Fibroblast of villous mesenchyme (primary cell): ENCODE measurements at places on chromosomes 1 and 21. TPM values are rescaled to one million over a fixed set of nuclear protein-coding genes. Genes with fewer than 3 reads are reported as not detected.

DNA sequence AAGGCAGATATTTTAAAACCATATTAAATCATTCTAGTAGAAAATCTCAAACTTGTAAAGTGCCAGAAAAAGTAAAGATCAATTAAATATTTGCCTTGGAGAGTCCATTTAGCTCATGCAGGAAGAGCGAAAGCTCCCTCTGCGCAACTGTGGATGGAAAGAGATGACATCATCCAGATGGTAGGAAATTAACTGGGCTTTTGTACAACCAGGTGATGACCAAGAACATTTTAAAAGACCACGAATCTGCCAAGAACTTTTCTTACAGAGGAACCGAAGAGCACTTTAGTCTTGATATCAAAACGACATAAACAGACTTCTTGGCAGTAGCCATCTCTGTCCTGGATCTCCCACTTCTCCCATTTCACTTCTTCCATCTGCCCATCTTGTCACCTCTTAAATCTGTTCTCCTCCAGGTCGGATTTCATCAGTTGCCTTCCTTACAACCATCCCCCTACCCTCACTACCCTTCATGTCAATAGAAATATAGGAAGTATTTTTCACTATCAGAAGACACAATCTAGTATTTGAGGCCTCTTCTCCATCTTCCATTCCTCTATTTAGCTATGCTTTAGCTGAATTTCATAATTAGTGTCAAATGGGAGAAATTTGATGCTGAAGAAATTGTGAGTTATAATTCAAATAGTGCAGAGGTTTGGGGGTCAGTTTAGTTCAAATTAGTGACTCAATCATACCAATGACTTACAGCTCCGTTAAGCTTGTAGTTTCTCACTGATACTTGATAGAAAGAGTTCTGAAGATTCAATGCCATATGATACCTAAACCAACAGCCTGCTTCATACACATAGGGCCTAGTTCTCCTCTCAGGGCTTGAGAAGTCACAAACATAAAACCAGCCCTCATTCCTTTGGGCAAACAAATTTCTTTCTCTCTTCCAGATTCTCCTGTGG is 22.0 kb upstream of the DNASE2B start:
- DNase-seq = peak; percentile 34

- DNase-seq = no peak
Observed at GRCh38 chr21:41802198-41802584, 35.3 kb upstream of the RIPK4 start.

- no peak for DNase-seq
Observed at GRCh38 chr1:233337505-233337904, 10.0 kb downstream of the MAP3K21 start.

DNA sequence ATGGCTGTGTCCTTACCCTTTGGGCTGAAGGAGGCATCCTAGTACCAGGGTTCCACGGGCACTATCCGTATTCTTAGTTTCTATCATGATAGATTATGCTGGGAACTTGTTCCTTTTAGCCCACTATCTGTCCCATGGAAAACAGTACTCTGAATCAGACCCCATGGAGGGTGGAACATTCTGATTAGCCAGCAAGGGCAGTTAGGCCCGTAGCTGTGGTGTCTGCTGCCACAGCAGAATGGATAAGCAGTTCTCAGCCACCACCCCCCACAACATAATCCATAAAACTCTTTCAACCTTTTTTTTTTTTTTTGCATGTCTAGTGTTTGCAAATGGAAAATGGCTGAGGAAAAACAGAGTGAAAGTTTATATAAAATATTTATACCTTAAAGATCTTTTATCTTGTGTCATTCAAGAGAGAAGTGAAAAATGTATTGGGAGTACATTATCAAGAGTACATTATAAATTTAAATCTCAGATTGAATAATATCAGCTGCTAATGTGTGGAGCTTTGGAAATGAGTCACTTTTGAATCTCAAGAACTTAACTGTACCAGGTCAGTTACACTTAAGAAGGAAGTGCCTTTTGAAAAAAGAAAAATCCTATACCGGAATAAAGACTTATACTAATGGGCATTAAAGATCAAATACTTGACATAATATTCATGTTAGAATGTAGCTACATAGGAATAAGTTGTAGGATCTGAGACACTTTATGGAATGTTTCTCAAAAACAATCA is 80.3 kb downstream of the NFIA start:
- DNase-seq = no peak

GRCh38 chr1:53512807-53513755 is 53.9 kb downstream of the DMRTB1 start:
- no peak for DNase-seq

DNA sequence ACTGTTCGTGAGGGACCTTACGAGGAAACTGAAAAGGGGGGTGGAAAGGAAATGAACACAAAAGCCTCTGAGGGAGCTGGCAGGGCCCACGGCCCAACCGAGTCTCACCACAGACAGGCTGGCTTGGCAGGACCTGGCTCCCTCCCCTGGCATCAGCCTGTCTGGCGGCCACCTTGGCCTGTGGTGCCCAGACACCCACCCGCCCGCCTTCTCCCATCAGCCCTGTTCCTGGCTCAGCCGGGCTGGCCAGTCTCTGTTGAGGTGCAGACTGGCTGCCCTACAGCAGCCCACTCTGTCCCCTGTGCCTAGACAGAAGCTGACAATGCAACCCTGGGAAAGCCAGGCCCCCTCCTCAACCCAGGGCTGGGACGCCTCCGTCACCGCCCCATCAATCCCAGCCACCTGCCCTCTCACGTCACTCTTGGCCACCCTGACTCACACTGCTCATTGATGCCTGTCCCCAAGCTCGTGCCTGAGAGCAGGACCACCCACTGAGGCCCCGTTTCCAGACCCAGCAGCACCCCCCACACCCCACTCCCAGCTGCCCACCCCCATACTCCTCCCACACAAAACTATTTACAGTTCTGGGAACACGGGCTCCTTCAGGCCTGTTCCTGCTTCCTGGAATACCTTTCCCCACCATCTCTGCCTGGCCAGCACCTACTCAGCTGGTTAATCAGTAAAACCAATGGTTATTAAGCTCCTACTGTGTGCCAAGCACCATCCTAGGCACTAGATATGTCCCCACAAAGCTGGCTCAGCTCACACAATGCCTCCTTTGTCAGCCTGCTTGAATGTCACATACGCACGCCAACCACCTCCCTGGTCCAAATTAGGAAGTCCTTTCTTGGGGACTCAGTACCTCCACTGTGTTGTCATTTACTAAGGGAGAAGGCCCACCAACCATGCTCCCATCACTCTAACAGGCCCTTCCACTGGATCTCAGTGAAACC is 22.7 kb downstream of the SDC3 start:
- no peak for DNase-seq

DNA sequence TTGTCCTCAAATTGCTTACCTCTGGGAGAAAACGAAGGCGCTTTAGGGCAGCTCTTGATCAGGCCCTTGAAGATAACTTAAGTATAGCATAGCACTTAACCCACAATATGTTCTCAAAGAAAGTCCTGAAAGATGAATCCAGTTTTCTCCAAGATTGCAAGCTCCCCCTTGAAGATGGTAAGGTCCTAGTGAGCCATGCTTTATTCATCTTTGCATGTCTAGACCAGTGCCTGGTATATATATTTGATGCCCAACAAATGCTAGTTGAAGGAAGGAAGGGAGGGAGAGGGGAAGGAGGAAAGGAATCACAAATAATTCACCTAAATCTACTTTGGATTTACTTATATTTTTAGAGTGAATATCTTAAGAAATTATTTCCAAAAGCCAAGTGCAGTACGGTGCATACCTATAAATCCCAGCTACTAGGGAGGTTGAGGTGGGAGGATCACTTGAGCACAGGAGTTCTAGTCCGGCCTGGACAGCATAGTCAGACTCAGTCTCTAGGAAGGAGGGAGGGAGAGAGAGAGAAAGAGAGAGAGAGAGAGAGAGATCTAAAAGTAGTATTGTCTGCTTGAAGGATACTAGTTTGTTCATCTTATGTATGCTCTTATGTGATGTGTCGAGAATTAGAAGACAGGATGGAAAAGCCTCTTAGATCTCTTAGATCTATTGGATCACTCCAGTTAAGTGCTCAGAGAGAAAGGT is 25.0 kb downstream of the PBX1 start:
- no peak for DNase-seq

DNA sequence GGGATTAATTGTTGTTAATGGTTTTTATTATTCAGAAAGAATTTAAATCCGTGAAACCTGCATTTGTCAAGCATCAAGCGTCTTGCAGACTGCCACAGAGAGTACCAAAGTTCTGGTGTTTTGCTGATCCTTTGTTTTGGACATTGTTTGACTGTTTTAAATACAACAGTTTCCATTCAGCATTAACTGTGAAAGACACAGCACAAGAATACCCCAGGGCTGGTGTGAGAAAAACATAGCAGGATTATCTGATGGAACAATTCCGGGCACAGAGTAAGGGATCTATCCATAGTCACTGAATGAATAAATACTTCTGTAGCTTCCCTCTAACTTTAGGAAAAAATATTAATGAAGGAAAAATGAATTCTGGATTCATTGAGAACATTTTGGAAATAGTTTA is 202.3 kb downstream of the LTN1 start:
- no peak for DNase-seq

GRCh38 chr1:36524359-36525062 is 41.8 kb upstream of the CSF3R start:
- DNase-seq = no peak

DNA sequence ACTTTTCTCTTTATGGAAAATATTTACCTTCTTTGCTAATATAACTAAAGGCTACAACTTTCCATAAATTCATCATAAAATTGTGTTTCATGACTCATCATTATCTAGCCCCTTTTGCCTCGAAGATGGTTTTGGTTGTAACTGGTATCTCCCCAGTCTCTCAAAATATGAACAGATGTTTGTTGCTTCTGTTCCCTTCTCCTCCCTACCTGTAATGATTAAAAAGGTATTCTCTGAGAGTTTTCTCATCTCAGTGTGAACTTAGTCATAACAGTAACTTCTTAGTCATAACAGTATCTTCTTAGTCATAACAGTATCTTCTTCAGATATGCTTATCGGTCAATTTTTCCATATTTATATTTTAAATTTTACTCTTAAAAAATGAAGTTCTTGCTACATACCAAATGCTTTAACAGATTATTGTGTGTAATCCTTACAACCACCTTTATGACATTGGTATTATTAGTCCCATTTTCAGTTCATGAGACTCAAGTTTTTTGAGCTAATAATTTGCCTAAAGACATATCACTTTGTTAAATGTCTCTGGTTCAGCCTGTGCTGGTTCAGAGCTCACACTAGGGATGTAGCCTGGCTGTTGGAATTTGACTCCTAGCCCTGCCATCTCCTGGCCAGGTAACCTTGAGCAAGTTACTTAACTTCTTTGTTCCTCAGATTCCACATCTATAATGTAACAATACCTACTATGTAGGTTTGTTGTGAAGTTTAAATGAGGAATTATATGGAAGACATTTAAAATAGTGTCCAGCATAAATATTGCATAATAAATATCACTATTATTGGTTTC is 32.6 kb downstream of the ATP1B1 start:
- no peak for DNase-seq

GRCh38 chr1:89602871-89603404 is 30.0 kb upstream of the LRRC8C start:
- DNase-seq = no peak

DNA sequence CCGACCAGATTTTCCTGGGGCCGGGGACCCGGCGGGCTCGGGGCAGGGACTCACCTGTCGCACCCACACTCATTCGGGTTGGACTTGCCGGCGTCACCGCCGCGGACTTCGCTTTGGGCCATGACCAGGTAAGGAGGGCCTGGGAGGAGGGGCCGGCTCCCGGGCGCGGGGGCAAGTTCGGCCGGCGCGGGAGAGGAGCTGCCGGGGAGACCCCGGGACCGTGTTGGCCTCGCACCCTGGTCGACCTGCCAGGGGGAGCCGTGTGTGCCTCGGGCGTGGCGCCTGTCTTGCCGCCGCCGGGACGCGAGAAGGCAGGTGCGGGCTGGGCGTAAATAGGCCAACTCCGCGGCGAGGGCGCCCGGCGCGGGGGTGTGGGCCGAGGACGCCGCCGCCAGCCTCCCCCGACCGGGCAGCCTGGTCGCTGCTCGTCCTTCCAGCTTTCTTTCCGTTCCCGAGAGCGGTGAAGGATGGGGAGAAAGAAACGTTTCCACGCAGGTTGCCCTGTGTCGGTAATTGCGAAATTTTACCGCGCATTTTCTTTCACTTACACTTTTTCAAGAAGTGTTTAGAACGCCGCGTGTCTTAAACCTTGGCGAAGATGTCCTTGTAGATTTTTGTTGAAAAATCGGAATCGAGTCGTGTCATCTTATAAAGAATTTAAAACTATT is 558 bp downstream of the USP1 start:
- peak; percentile 45 for DNase-seq

GRCh38 chr1:117828201-117828600 is 101.2 kb downstream of the GDAP2 start:
- peak; percentile 80 for DNase-seq

- DNase-seq = no peak
Observed at GRCh38 chr1:117541585-117541984, 64.3 kb upstream of the TENT5C start.

DNA sequence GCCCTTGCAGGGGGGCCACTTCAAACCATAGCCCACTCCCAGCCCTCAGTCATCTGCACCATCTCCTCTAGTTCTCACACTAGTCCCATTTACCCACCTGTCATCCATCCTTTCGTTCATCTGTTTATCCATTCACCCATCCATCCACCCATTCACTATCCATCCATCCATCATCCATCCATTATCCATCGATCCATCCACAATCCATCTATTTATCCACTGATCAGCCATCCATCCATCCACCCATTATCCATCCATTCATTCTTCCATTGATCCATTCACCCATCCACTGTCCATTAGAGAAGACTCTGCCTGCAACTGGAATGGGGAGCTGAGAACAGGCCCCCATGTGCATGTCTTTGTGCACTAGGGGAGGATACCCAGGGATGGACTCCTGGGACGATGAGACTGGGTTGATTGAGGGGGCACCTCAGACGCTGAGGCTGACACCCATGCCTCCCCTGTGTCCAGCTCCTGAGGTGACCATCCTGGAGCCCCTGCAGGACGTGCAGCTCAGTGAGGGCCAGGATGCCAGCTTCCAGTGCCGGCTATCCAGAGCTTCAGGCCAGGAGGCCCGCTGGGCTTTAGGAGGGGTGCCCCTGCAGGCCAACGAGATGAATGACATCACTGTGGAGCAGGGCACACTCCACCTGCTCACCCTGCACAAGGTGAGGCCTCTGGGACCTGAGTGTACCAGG is 97.9 kb downstream of the TRIM11 start:
- no peak for DNase-seq

DNA sequence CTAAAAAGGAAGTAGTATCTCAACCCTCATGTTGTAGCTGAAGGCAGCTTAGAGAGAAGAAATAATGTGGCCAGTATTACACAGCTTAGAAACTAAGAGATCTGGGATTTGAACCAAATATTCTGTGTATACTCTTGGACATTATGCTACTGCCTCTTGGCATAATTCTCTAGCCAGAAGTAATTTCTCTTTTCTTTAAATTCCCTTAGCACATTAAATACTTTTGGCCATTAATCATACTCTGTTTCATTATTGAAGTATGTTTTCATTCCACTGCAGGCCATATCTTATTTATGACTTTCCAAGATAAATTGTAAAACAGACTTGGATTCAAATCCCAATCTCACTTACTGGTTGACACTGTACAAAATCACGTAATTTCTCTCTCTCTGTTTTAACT is 181.3 kb upstream of the SPAG17 start:
- DNase-seq = no peak

GRCh38 chr21:25457411-25457810 is 149.9 kb downstream of the MRPL39 start:
- DNase-seq = peak; percentile 38

- peak; percentile 18 for DNase-seq
Observed at GRCh38 chr1:25369241-25369640, 31.1 kb downstream of the TMEM50A start.

NCMAP gene
- not detected in 2 replicates for total RNA-seq

DNAH14 gene
- 13.5 and 14.7 TPM in 2 replicates for total RNA-seq

XCL2 gene
- total RNA-seq = not detected in 2 replicates

FBXO42 gene
- total RNA-seq = 15.1 and 16.0 TPM in 2 replicates

DVL1 gene
- 69.5 and 70.9 TPM in 2 replicates for total RNA-seq

OR2G6 gene
- not detected in 2 replicates for total RNA-seq

CD84 gene
- total RNA-seq = not detected in 2 replicates
